ENCODE measurements at places on chromosomes 3 and 15. TPM values are rescaled to one million over a fixed set of nuclear protein-coding genes. Genes with fewer than 3 reads are reported as not detected.

The SENP2 gene
- 13.6 TPM for total RNA-seq

The PTPN23 gene
- total RNA-seq, result 15.0 TPM

The ITGA11 gene
- 1.0 TPM for total RNA-seq

The GHSR gene
- not detected for total RNA-seq

The PSMD2 gene
- total RNA-seq, result 570 TPM

The HYAL1 gene
- total RNA-seq, result 3.1 TPM

The GNAT1 gene
- total RNA-seq, result not detected

The MAP1A gene
- total RNA-seq, result 18.7 TPM

The XYLB gene
- total RNA-seq, result 5.7 TPM

The SEMA7A gene
- 24.7 TPM for total RNA-seq

The RPL39L gene
- total RNA-seq, result 63.9 TPM

The IMP3 gene
- total RNA-seq, result 97.5 TPM

The GP5 gene
- not detected for total RNA-seq

The PLXNB1 gene
- 32.1 TPM for total RNA-seq

The ARHGEF26 gene
- total RNA-seq, result 3.4 TPM

The TGM5 gene
- not detected for total RNA-seq

The TRIM71 gene
- total RNA-seq, result not detected

The GREM1 gene
- 26.1 TPM for total RNA-seq

The CD200R1 gene
- not detected for total RNA-seq

The TIMP4 gene
- 11.3 TPM for total RNA-seq

The ZNF501 gene
- 2.2 TPM for total RNA-seq

The ERICH6 gene
- total RNA-seq, result not detected

The IQCF5 gene
- total RNA-seq, result not detected

The RNF13 gene
- total RNA-seq, result 21.9 TPM

The PLA2G4D gene
- not detected for total RNA-seq

The PRTG gene
- 4.2 TPM for total RNA-seq

The STXBP5L gene
- not detected for total RNA-seq

The NR2E3 gene
- not detected for total RNA-seq

The ARHGAP31 gene
- 3.4 TPM for total RNA-seq

The SERPINI1 gene
- total RNA-seq, result 2.1 TPM

The EPB42 gene
- total RNA-seq, result not detected

The NAA50 gene
- total RNA-seq, result 153 TPM

The ZNF660 gene
- total RNA-seq, result 1.5 TPM

The KLF15 gene
- 3.3 TPM for total RNA-seq

The ARL14 gene
- not detected for total RNA-seq

The SH2D7 gene
- total RNA-seq, result not detected

The CDV3 gene
- 121 TPM for total RNA-seq

The FAM107A gene
- 1.3 TPM for total RNA-seq

The SPINK8 gene
- not detected for total RNA-seq

The RHOV gene
- not detected for total RNA-seq

Measured in bronchus fibroblast of lung (primary cell).